Stimulated activated CD8-positive, alpha-beta memory T cell treated with anti-CD3 and anti-CD28 coated beads, Interleukin-7, amount 100 ng/mL, for 24 hours (primary cell): ENCODE measurements at places on chromosomes 1 and 21.

DNA sequence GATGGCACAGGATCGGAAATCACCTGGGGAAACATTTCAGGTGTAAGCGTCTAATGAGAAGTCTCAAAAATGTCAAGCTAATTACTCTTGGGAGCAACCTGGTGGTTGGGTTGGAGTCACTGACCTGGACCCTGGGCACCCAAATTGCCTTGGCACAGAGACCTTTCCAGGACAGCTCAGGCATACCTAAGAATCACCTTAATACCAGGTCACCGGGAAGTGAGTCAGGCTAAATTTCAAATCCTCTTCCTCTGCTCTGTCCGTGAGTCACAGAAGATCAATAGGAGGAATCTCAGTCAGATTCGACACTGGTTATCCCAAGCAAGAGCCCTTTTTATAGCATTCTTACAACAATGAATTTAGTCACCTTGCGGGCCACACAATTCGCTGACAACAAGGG is 179.6 kb upstream of the CAMK1G start:
- no peak for DNase-seq

GRCh38 chr1:192958871-192959270 is 100.3 kb downstream of the UCHL5 start:
- DNase-seq = no peak

DNA sequence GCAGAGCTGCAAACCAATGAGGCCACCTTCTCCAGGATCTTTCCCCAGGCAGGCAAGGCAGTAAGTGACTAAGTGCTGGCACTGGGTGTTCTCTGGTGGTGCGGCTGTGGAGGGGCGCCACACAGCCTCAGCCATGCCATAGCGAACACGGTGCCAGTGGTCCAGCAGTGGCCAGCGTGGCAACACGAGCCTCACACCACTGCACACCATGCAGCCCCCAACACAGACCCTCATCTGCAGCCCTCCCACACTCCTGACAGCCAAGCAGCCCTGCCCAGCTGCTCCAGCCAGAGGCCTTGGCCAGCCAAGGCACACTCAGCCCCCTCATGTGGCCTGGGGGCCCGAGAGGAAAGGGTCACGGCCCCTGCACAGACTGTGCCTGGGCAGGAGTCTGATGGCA is 3.0 kb downstream of the INTS11 start:
- DNase-seq = no peak

DNA sequence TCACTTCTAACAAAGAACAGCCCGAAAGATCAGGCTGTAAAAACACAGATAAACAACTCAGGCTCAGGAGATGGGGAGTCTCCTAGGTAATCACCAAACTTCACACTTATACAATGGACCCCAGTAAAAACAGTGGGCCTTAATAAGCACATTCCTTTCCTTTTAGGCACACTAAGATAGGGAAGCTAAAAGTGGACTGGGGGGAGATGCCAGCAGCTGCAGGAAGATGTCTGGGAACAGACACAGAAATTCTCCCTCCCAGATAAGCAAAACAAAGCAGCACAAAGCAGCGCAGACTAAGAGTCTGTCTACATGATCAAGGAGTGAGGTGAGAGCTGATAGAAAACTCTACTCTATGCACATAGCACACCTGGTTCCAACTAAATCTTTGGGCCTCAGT is 29.0 kb upstream of the CTBS start:
- no peak for DNase-seq

DNA sequence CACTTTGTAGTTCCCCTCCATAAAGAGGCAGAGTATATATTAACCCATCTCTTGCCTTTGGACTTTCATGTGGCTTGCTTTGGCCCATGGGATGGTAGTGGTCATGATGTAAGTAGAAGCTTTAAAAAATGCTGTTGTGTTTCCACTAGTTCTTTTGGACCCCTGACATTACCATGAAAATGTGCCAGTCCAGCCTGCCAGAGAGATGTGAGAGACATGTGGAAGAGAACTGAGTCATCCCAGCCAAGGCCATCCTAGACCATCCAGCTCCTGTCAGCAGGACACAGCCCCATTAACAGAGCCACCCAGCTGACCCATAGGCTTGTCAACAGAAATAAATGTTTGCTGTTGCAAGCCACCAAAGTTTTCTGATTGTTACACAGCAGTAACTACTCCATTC is 3.9 kb upstream of the CD101 start:
- DNase-seq = no peak

- no peak for DNase-seq
These were observed 13.2 kb downstream of the KLHDC8A start for GRCh38 chr1:205343431-205344065.

DNA sequence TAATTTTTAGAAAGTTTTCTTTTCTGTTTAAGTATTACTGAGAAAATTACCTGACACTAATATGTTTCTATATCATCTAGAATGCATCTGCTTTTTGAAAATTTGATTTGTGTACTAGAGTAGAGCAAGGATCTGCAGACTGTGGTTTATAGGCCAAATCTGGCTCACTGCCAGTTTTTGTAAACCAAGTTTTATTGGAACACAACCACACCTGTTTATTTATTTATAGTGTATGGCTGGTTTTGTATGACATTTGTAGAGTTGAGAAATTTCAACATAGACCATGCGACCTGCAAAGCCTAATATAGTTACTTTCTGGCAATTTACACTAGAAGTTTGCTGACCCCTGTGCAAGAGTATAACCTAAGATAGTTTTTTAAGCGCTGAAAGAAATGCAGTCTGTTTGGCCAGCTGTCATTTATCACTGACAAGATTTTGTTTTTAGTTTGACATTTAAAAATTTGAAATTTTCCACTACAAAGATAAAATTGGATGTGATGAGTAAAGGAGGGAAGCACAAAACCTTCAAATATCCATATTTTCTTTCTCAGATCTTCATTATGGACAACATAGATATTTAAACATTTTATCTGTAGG is 36.1 kb upstream of the CACYBP start:
- no peak for DNase-seq

DNA sequence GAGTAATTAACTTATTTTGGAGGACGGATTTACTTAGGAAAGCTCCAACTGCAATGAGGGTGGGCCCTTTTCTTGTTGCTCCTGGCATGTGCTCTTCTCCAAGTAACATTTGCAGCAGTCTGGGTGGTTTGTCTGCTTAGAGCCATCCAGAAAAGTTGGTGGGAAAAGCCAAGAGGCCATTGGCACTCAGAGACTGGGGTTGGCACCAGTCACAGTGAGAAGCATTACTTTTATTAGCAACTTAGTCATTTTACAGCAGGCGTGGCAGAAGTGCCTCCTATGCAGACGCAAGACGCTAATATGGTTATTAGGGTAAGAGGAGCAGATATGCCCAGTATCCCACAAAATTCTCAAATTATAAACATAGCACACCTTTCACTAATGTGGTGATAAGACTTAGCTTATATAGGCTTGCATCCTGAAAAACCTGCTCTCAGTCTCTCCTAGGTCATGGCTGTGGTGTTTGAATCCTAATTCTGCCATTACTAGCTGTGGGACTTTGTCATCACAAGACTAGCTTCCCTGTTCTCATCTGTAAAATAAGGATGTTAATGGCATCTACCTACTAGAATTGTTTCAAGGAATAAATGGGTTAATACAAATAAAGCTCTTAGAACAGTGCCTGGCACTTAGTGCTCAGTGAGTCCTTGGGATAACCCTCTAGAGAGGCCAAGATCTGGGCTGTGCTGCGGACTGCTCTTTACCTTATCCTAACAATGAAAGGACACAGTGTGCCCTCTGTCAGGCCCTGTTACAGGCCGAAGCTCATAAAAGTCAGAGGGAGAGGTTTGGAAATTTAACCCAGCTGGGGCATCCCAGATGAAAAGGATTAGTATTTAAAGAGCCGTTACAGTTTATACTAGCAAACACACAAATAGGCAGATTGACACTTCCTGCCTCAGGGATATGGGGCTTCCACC is 154.6 kb downstream of the ROR1 start:
- no peak for DNase-seq

DNA sequence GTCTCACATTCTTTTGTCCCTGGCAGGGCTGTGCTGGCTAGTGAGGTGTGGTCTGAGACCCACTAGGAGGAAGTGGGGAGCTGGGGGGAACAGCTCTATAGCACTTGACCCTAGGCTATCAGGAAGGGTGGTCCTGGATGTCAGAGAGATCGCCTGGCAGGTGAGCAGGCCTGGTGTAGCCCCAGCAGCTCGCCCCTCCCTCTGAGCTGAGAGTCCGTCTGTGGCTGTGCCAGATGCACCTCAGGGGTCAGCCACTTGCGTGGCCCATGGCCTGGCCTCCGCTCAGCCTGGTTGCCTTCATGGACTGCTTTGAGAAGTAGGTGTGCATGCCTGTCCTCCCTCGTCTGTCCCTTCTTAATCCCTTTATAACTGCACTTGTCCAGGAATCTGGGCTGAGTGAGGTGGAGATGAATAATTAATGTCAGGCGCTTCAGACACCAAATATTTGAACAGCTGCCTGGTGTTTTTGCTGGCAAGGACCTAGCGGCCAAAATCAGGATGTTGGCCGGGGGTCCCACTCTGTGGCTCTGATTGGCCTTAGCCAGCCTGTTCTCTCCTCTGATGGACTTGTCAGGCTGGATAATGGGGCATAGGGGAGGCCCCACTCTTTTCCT is 30.5 kb downstream of the TMEM53 start:
- DNase-seq = no peak

GRCh38 chr1:5928714-5929400 is 63.4 kb downstream of the NPHP4 start:
- DNase-seq = no peak

DNA sequence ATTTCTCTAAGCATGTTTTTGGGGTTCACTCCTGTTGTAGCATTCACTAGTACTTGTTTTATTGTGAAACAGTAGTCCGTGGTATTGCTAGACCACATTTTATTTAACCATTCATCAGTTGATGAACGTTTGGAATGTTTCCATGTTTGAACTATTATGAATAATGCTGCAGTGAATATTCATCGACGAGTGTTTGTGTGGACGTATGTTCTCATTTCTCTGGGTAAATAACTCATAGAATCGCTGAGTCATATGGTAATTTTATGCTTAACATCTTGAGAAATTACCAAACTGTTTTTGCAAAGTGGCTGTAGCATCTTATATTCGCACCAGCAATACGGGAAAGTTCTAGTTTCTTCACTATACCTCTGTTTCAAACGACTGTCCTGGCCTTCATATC is 28.0 kb upstream of the KAZN start:
- DNase-seq = no peak
